Stimulated activated CD8-positive, alpha-beta memory T cell treated with anti-CD3 and anti-CD28 coated beads, Interleukin-4, amount 100 ng/mL, for 1 hour (primary cell): ENCODE measurements at places on chromosomes 7 and 10.

DNA sequence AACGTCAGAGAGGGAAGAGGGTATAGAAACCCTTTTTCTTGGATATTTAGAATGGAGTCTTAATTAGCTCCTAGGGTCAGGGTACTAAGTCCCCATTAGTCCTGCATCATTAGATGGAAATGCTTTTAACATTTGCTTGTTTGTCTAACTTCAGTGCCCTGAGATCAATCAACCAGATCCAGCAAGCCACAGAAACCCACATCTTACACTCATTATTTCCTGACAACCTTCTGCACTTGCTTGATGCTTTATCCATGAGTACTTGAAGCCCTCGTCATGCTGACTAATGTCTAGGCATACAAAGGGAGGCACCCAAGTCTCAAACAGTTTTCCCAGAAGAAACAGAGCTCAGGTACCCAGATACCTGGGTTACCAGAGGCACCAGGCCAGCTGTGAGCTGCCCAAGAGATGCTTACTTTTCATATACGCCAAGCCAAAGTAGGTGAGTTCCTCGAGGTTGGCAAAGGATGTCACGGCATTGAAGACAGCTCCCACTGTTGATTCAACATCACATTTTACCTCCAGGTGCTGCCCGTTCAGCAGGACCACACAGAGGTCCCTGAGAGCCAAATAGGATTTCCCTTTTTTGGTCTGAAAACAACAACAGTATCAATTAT, 42.7 kb downstream of the FRMPD2 start:
- DNase-seq = no peak

DNA sequence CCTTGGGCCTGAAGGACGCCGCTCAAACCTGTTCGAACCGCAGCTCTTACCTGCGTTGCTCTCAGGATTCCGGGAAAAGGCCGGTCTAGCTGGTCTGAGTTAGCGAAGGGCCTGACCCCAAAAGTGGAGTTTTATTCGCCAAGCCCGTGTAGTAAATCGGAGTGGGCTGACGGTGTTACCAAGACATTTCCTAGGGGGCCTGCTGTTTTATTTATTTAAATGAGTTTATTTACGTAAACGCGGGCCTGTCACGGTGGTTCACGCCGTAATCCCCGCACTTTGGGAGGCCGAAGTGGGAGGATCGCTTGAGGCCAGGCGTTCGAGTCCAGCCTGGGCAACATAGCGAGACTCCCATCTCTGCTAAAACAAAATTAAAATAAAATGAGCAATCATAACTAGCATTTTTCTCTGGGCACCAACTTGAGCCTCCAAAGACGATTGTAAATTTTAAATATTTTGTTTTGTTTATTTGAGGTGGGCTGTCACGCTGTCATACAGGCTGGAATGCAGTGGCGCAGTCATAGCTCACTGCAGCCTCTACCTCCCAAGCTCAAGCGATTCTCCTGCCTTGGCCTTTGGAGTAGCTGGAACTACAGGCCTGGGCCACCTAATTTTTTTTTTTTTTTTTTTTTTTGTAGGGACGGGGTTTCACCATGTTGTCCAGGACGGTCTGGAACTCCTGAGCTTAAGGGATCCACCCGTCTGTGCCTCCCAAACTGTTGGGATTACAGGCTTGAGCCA, 903 bp downstream of the ZNF655 start:
- DNase-seq = no peak

DNA sequence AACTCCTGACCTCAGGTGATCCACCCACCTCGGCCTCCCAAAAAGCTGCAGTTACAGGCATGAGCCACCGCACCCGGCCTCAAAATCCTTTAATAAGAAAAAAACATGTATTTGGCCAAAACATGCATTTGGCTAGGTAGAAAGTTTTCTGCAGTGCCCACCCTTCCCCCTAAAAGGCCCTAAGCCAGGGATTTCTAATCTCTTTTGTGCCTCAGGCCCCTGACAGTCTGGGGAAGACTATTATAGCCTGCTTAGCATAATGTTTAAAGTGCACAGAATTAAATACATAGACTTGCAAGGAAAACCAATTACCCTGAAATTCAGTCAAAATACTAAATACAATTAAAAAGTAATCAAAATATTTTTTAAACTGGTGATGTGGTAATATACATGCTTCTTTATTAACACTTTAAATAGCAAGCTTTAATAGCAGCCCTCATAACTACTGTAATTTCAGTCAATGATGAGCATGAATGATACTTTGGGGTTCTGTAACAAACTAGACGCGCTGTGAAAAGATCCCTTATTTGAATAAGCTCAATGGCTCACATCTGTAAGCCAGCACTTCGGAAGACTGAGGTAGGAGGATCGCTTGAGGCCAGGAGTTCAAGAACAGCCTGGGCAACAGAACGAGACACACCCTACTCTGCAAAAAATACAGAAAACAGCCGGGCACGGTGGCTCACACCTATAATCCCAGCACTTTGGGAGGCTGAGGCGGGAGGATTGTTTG, 29.9 kb downstream of the SPDYE6 start:
- DNase-seq = no peak

- DNase-seq = no peak
These were observed 82.5 kb upstream of the GATA3 start for GRCh38 chr10:7971949-7972348.

DNA sequence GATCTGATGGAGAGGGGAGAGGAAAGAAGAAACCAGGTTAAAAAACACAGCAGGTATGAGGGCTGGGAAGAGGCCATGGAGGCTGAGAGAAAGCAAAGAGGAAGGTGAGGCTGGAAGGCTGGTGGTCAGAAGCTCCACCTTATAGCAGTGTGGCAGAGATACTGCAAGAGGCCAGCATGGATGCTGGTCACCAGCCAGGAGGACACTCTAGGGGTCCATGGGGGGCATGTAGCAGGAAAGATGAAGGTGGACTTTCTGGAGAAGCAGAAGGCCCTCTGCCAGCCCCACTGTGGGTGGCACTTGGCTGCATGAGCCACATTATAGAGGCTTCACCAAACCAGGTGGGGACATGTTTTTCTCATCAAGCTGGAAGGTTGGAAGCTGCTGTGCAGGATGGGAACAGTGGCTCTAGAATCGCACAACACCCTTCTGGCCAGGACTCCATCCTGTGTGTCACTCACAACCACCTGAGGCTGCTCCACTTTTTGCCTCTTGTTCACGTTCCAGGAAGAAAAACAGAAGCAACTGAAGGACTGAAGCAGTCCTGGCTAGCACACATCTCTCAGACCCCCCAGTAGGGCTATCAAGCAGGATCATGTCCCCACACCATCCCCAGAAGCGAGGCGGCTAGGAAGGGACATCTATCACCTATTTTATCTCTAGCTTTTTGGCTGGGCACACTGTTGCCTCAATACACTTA, 587.5 kb upstream of the MGMT start:
- DNase-seq = no peak
